ENCODE measurements at places on chromosomes 1 and 21.
A peak's percentile ranks its signal among the peaks of the same experiment; 100 is the strongest.

- no peaks in the 10 kb centered on the region for H3K36me3 ChIP-seq
- no peaks in the 10 kb centered on the region for H3K4me1 ChIP-seq
- H3K27ac ChIP-seq, result no peak overlapping the region
- H3K4me3 ChIP-seq, result no peak overlapping the region
- peaks cover 51% of the 10 kb centered on the region for H3K27me3 ChIP-seq
Measured at GRCh38 chr1:19815801-19816736, 986 bp upstream of the RNF186 start.

DNA sequence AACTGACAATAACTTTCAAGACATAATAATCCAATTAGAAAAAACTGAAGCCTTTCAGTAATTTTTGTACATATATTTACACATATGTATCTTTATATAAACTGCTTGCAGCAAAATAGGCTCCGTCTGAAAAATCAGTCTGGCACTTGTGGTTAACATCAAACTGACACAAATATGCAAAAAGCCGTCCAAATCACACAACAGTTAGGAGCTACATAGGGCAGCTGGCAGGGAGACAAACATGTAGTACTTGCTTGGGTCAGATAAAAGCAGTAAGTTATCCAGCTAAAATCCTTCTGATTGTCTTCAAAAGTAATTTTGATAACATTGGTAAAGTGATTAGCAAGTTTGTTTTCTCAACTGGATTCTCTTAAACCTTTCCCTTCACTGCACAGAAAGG, 14.7 kb upstream of the GUCA2A start:
- no peaks in the 10 kb centered on the region for H3K4me1 ChIP-seq
- peaks cover 10% of the 10 kb centered on the region for H3K36me3 ChIP-seq
- H3K27me3 ChIP-seq, result no peaks in the 10 kb centered on the region
- no peak overlapping the region for H3K27ac ChIP-seq
- no peak overlapping the region for H3K4me3 ChIP-seq

GRCh38 chr1:185200889-185201288, 43.9 kb downstream of the SWT1 start:
- no peaks in the 10 kb centered on the region for H3K36me3 ChIP-seq
- H3K27me3 ChIP-seq, result no peaks in the 10 kb centered on the region
- DNase-seq, result no peak
- no peak overlapping the region for H3K27ac ChIP-seq
- no peak overlapping the region for H3K4me3 ChIP-seq
- H3K4me1 ChIP-seq, result no peaks in the 10 kb centered on the region

- no peaks in the 10 kb centered on the region for H3K4me1 ChIP-seq
- peaks cover 14% of the 10 kb centered on the region for H3K27me3 ChIP-seq
- DNase-seq, result no peak
Measured at GRCh38 chr1:119794876-119795240, 16.4 kb downstream of the REG4 start.

- DNase-seq, result no peak
- H3K36me3 ChIP-seq, result no peaks in the 10 kb centered on the region
- H3K4me3 ChIP-seq, result no peak overlapping the region
- H3K4me1 ChIP-seq, result no peaks in the 10 kb centered on the region
Measured at GRCh38 chr1:233868461-233868860, 36.0 kb upstream of the SLC35F3 start.

GRCh38 chr1:224721000-224721399, 104.9 kb downstream of the CNIH3 start:
- no peaks in the 10 kb centered on the region for H3K4me1 ChIP-seq
- no peak for DNase-seq
- H3K36me3 ChIP-seq, result no peaks in the 10 kb centered on the region
- no peak overlapping the region for H3K27ac ChIP-seq
- no peak overlapping the region for H3K4me3 ChIP-seq

GRCh38 chr1:116950517-116951199, 40.9 kb downstream of the PTGFRN start:
- no peak overlapping the region for H3K27ac ChIP-seq
- H3K4me1 ChIP-seq, result peaks cover 30% of the 10 kb centered on the region
- H3K27me3 ChIP-seq, result no peaks in the 10 kb centered on the region
- H3K4me3 ChIP-seq, result no peak overlapping the region
- peaks cover 74% of the 10 kb centered on the region for H3K36me3 ChIP-seq
- no peak for DNase-seq

DNA sequence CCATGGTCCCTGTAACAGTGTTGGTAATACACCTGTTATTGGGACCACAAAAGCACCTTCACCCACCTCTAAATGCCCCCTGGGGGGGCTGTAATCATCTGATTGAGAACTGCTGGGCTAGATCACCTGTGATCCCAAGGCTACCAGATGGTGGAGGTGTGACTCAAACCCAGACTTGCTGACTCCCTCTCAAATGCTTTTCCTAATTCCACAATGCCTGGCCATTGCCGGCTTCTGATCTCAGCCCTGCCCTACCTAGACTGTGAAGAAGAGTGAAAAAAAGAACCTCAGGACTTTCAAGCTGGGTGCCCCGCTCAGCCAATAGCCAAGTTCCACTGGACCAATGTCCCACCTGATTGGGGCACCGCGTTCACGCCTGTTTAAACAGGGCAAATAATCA, 9.6 kb downstream of the TMEM9 start:
- peaks cover 78% of the 10 kb centered on the region for H3K36me3 ChIP-seq
- H3K27me3 ChIP-seq, result no peaks in the 10 kb centered on the region
- H3K4me1 ChIP-seq, result no peaks in the 10 kb centered on the region

DNA sequence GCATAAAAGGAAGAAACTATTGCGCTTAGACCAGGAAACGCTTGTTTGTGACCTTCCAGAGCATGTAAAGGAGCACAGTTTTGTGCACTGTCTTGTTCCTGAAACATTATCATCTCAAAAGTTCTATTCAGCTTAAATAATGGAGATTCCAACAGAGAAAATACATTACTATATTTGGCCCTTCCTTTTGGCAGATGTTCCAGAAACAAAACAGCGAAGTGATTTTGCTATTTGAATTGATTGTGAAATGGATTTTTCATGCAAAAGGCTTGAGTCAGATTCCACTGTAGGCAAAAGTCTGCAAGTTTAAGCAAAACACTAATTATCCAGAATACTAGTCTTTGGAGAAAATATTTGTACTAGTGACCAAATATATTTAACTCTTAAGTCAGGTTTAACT, 80.3 kb upstream of the PTBP2 start:
- no peak overlapping the region for H3K4me3 ChIP-seq
- no peaks in the 10 kb centered on the region for H3K27me3 ChIP-seq
- no peak overlapping the region for H3K27ac ChIP-seq
- H3K36me3 ChIP-seq, result no peaks in the 10 kb centered on the region
- no peak for DNase-seq

- peaks cover 8% of the 10 kb centered on the region for H3K27me3 ChIP-seq
- no peak for DNase-seq
- no peak overlapping the region for H3K27ac ChIP-seq
Measured at GRCh38 chr1:9201401-9202239, 33.0 kb upstream of the H6PD start.

- H3K36me3 ChIP-seq, result no peaks in the 10 kb centered on the region
- no peak overlapping the region for H3K4me3 ChIP-seq
- peaks cover 5% of the 10 kb centered on the region for H3K27me3 ChIP-seq
- H3K27ac ChIP-seq, result no peak overlapping the region
Measured at GRCh38 chr1:161244888-161245287, 6.9 kb upstream of the NR1I3 start.

DNA sequence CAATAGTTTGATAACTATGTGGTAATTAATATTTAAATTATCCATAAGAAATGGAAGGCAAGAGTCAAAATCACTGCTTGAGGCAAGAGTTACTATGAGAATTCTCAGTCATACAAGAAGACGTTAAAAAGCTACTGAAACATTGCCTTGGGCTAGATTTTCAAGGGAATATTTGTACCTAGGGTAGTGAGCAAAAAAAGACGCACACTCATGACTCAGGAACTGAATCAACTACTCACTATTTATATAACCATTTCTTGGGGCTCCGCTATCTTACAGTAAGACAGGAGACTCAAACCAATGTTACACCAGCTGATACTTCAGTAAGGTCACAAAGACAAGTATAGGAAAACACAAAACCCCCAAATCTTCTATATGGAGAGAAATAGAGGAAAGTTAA, 151.5 kb upstream of the RNPC3 start:
- no peaks in the 10 kb centered on the region for H3K36me3 ChIP-seq
- DNase-seq, result no peak
- no peak overlapping the region for H3K27ac ChIP-seq

- H3K4me1 ChIP-seq, result no peaks in the 10 kb centered on the region
- no peak overlapping the region for H3K4me3 ChIP-seq
- H3K27ac ChIP-seq, result no peak overlapping the region
- DNase-seq, result no peak
- no peaks in the 10 kb centered on the region for H3K36me3 ChIP-seq
- no peaks in the 10 kb centered on the region for H3K27me3 ChIP-seq
Measured at GRCh38 chr1:119052267-119052666, 64.1 kb upstream of the TBX15 start.

- no peaks in the 10 kb centered on the region for H3K4me1 ChIP-seq
- H3K36me3 ChIP-seq, result peaks cover 44% of the 10 kb centered on the region
- no peak overlapping the region for H3K4me3 ChIP-seq
- DNase-seq, result no peak
- H3K27me3 ChIP-seq, result no peaks in the 10 kb centered on the region
Measured at GRCh38 chr1:153648000-153648643, 10.4 kb upstream of the SNAPIN start.

- no peaks in the 10 kb centered on the region for H3K27me3 ChIP-seq
- H3K27ac ChIP-seq, result no peak overlapping the region
- H3K4me3 ChIP-seq, result no peak overlapping the region
- peaks cover 6% of the 10 kb centered on the region for H3K4me1 ChIP-seq
Measured at GRCh38 chr1:173666646-173667045, 3.0 kb downstream of the ANKRD45 start.

DNA sequence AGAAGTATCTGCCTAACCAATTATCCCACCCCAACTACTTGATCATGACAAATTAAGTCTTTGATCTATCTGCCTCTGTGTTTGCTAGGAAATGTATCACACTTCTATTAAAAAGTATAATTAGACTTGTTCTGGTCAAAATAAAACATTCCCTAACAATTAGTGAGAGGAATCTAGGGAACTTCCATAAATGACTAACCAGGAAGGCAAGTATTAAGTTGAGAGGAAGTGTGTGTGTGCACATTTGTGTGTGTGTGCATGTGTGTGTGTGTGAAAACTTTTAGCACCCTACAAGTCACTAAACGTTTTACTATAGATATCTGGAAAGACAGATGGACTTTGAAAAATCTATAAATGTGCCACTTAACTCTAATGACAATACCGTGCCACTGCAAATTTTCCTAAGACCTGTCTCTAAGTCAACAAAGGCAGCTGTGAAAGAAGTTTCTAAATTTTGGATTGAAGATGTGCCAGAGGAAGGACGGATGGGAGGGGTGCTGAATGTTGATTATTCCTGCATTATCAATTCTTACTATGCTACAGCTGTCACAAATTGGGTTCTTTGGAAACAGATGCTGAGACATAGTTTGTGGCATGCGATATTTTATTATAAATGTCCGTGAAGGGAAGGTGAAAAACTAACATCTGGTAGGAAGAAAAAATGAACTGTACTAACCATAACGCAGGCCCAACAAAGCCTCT, 567.1 kb downstream of the PTPRC start:
- H3K4me3 ChIP-seq, result no peak overlapping the region
- H3K27ac ChIP-seq, result no peak overlapping the region
- H3K36me3 ChIP-seq, result no peaks in the 10 kb centered on the region
- H3K4me1 ChIP-seq, result no peaks in the 10 kb centered on the region
- no peak for DNase-seq

GRCh38 chr1:4057603-4058002, 157.5 kb upstream of the C1orf174 start:
- DNase-seq, result no peak
- no peak overlapping the region for H3K4me3 ChIP-seq
- no peaks in the 10 kb centered on the region for H3K36me3 ChIP-seq
- no peaks in the 10 kb centered on the region for H3K4me1 ChIP-seq
- no peaks in the 10 kb centered on the region for H3K27me3 ChIP-seq

- H3K27ac ChIP-seq, result no peak overlapping the region
- no peaks in the 10 kb centered on the region for H3K27me3 ChIP-seq
- no peak overlapping the region for H3K4me3 ChIP-seq
Measured at GRCh38 chr1:212186427-212187207, 98.6 kb upstream of the PPP2R5A start.

- peaks cover 5% of the 10 kb centered on the region for H3K4me1 ChIP-seq
- no peak overlapping the region for H3K27ac ChIP-seq
- no peaks in the 10 kb centered on the region for H3K27me3 ChIP-seq
- no peak for DNase-seq
- H3K4me3 ChIP-seq, result no peak overlapping the region
Measured at GRCh38 chr1:208643005-208643597, 398.9 kb upstream of the PLXNA2 start.

GRCh38 chr1:233728721-233729120, 114.8 kb downstream of the KCNK1 start:
- no peak overlapping the region for H3K4me3 ChIP-seq
- no peak overlapping the region for H3K27ac ChIP-seq
- no peaks in the 10 kb centered on the region for H3K36me3 ChIP-seq
- no peaks in the 10 kb centered on the region for H3K4me1 ChIP-seq
- no peak for DNase-seq

- peak overlapping the region; percentile 17 for H3K4me3 ChIP-seq
- H3K36me3 ChIP-seq, result no peaks in the 10 kb centered on the region
- H3K27me3 ChIP-seq, result no peaks in the 10 kb centered on the region
- H3K27ac ChIP-seq, result no peak overlapping the region
- no peak for DNase-seq
Measured at GRCh38 chr21:43916691-43917514, 51.9 kb downstream of the AGPAT3 start.

GRCh38 chr1:187862506-187862905, 1033.8 kb downstream of the PLA2G4A start:
- H3K36me3 ChIP-seq, result no peaks in the 10 kb centered on the region
- H3K27me3 ChIP-seq, result no peaks in the 10 kb centered on the region
- no peak for DNase-seq
- no peak overlapping the region for H3K4me3 ChIP-seq
- H3K4me1 ChIP-seq, result no peaks in the 10 kb centered on the region

- no peaks in the 10 kb centered on the region for H3K36me3 ChIP-seq
- H3K27me3 ChIP-seq, result no peaks in the 10 kb centered on the region
- DNase-seq, result no peak
- H3K4me3 ChIP-seq, result no peak overlapping the region
Measured at GRCh38 chr1:65832296-65832695, 39.6 kb downstream of the PDE4B start.

DNA sequence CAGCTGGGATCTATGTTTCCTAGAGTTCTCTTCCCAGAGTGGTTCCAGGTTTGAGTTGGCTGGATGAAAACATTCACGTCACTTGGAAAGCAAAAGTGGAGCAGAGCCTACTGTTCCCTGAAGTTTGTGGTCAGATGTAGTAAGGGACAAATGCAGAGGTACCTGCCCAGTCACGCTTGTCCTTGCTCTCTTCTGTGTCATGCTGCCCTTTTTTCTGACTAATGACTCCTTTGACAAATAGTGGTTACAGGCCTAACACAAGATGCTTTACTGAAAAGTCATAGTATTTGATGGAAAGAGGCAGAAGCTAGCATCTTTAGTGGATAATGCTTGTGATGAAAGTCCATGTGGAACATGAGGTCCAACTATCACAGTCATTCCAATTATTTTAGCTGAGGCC, 881.4 kb upstream of the B3GALT2 start:
- no peak for DNase-seq
- H3K4me1 ChIP-seq, result no peaks in the 10 kb centered on the region
- no peaks in the 10 kb centered on the region for H3K27me3 ChIP-seq
- H3K4me3 ChIP-seq, result no peak overlapping the region
- no peak overlapping the region for H3K27ac ChIP-seq
- H3K36me3 ChIP-seq, result no peaks in the 10 kb centered on the region

- peaks cover 1% of the 10 kb centered on the region for H3K4me1 ChIP-seq
- no peak overlapping the region for H3K27ac ChIP-seq
- H3K36me3 ChIP-seq, result no peaks in the 10 kb centered on the region
- no peak overlapping the region for H3K4me3 ChIP-seq
- no peak for DNase-seq
Measured at GRCh38 chr1:232017057-232017456, 390.5 kb downstream of the DISC1 start.

- no peaks in the 10 kb centered on the region for H3K4me1 ChIP-seq
- no peak for DNase-seq
- no peak overlapping the region for H3K4me3 ChIP-seq
- H3K27ac ChIP-seq, result no peak overlapping the region
- H3K27me3 ChIP-seq, result no peaks in the 10 kb centered on the region
Measured at GRCh38 chr21:40471103-40471502, 375.9 kb downstream of the DSCAM start.
